KG1 (cell line): ENCODE measurements at places on chromosomes 7 and 10.

DNA sequence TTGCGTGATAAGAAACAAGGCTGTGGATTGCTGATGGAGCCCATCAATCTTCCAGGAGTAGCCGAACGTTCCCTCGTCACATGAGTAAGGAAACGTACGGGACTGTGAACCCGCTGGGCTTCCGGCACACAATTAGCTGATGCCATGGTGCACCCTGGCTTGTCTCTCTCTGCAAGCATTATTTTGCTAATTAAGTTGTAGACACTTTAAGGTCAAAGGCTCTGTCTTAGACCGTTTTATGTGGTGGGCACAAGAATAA is 50.9 kb downstream of the ADARB2 start:
- no peak for DNase-seq

- peak; percentile 61 for DNase-seq
These were observed at the start of gene MYOF for GRCh38 chr10:93482145-93482834. Gene MYOF (minus strand): TSS chr10:93482334. CDS start chr10:93482194, 140 bp downstream.

DNA sequence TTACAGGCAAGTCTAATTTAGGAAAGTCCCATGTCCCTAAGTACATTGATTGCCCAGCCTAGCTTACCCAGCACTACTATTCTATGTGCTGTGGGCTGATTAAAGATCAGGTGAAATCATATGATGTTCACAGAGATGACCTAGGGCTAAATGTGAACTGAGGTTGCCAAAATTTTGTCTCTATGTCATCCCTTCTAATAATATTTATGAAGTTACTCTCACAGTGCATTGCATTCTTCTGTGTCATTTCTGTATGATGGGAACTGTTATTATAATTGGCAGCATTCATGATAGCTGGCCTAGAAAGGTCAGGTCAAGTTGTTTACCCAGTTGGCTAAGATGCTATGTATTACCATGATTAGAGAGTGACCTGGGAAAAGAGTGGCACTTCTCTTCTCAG is 2.8 kb upstream of the PDK4 start:
- no peak for DNase-seq

- DNase-seq: no peak
These were observed 369.6 kb downstream of the FRMD4A start for GRCh38 chr10:13961097-13961496.

GRCh38 chr7:116161728-116162127 is 48.6 kb upstream of the TES start:
- DNase-seq: no peak

- no peak for DNase-seq
These were observed 220.5 kb downstream of the CHCHD3 start for GRCh38 chr7:132861424-132861823.

DNA sequence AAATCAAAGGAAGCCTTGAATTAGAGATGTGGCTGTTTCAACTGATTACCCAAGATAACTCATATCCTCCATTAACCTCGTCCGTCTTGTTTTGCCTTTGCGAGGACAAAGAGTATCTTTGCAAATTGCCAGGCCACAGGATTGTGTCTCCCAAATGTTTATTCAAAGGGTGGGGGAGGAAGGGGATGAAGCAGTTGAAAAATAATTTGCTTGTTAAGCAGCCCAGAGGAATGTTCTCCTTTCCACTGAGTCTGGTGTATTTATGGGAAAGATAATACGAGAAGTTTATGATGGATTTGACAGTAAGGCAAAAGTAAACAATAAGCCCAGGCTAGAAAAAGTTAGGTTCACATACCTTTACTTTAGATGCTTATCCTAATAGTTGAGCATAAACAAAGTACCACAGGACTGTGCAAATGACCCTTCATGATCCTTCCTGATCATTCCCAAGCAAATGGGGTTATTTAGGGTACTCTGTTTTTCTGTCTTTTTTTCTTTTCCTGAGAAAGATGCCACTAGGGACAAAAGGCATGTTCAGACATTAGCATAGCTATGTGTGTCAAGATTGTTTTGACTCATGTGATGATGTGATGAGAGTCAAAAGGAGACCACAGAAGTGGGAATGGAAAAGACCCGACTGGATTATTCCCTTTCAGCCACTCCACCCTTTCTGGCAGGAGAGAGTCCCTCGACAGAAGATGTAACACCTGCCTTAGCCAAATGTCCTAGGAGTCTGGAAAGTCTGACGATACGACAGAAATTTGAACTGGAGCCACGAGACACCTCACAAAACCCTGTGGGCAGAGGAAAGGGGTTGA is 243.0 kb upstream of the GLI3 start:
- DNase-seq: no peak

DNA sequence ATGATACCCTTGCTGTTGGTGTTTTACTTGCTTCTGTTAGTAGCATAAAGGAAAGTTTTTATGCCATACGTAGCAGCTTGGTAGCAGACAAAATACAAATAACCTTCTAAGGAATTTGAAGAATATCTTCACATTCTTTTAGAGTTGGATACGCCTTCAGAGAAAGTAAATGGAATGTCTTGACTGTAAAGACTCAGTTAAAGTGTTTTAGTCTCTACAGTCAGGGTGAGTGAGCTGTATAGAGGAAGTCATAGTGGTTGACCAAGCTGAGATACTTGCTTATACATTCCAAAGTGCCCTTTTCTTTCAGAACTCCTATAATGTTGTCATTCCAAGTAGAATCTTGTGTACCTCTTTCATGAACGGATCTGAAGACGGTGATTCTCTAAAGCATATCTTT is 37.7 kb downstream of the RABGEF1 start:
- DNase-seq: no peak

DNA sequence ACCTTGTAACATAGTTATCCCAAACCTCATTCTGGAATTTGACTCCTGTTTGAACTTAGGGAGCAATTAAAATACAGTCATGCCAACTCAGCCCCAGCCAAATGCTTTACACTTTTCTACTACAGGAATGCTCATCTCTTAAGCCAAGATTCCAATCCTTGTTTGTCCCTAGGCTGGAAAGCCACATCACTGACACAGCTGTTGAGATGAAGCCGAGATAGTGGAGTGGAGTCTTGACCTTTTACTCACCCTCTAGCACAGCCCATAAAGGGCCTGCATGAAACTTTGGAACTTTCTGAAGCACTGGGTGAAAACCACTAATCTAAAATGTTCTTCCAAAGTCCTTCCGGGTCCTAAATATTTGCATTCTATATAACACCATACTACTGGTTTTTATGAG is 247.3 kb downstream of the ETV1 start:
- no peak for DNase-seq

GRCh38 chr7:130144312-130145171 is 60.7 kb downstream of the TMEM209 start:
- DNase-seq: no peak

GRCh38 chr7:43443381-43443780 is 139.5 kb upstream of the STK17A start:
- DNase-seq: no peak
